ENCODE measurements at places on chromosomes 7 and 10.

GRCh38 chr10:48366261-48366660 lies 59.8 kb downstream of the MAPK8 start:
- DNase-seq: peak; percentile 19

DNA sequence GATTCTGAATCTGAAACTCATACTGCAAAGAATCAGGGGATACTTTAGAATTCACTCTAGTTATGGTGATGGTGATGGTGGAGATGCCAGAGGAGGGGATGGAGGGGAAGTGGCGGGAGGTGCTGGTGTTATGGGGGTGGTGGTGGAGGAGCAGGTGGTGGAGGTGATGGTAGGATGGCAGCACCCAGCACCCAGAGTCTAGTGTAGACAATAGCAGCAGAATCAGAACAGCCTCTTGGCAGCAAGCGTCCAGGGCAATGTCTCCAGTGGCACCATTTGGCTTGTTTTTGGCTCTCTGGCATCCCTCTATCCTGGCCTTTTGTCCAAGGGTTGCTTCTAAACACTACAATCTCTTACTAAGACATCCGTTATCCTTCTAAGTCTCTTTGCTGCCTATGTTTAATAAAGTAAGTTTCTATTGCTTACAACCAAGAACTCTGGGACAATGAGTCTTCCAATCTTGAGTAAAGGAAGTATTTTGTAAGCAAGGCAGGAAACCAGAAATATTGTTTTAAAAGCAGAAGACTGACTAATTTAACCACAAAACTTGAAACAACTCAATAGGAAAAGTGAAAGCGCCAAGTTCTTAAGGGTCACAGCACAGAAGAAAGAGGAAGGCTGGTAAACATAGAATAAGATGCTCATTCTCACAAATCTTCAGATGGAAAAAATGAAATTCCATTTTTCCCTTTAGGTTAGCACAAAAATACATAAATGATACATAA lies 42.4 kb upstream of the GDF10 start:
- DNase-seq: no peak

- no peak for DNase-seq
Measured at GRCh38 chr10:515674-516073, 173.8 kb downstream of the DIP2C start.

- DNase-seq: peak; percentile 71
Measured at GRCh38 chr10:128069351-128070051, 56.7 kb downstream of the MKI67 start.

DNA sequence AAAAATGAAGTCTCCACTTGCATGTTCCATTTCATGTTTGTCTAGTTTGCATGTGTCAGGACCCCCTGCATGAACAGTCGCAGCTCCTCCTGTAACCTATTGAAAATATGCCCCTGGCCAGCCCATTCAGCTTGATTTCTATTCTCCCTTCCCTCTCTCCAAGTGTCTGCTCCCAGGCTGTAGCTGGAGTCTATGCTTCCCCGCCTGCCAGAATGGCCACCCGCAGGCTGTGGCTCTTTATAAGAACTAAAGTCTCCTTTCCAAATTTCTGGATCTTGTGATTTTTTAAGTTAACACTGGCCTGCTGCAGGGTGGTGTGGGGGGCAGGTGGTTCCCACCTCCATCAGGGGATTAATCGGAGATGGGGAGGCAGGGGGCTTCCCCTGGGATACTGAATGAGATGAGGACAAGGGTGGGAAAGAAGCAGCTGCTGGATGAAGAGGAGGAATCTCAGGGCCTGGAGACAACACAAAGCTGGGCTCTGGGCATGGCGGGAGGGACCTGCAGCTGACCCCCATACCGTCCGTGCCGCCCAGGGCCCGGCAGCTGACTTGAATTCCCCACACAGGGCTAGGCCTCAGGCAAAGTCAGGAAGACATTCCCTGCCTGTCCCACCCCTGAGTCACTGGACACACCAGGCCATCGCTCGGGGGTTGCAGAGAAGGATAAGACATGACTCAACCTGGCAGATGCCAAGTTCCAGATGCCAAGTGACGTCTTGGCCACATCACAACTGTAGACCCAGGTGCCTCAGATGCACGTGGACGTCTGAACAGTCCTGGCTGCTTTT lies 399.5 kb upstream of the FOXK1 start:
- DNase-seq: no peak

DNA sequence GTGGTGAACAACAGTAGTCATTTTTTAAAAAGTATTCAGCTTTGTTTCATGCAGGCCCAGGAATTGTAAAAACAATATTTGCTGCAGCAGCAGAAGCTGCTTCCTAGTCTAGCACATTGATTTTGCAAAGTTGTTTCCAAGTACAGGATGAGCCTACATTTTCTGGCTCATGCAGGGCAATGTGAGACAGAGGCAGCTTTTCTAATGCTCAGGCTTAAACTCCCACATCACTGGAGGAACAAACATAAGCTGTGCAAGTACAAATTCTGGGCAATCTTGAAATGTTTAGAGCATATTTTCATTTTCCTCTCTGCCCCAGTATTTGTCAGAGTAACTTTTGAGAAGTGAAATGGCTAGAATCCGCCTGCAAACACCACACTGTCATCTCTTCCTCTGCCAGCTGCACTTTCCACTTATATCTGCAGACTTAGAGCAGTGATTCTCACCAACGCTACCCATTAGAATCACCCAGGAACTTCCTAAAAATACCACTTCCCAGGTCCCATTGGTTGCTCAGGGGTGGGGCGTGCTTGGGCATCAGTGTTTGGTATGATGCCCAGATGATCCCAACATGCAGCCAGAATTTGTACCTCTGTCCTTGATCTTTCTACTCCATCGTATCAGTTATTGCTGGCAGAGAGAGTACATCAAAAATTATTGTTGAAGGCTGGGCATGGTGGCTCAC lies 304.1 kb upstream of the LRGUK start:
- no peak for DNase-seq

- DNase-seq: no peak
Measured at GRCh38 chr7:137331378-137331777, 12.2 kb downstream of the PTN start.

DNA sequence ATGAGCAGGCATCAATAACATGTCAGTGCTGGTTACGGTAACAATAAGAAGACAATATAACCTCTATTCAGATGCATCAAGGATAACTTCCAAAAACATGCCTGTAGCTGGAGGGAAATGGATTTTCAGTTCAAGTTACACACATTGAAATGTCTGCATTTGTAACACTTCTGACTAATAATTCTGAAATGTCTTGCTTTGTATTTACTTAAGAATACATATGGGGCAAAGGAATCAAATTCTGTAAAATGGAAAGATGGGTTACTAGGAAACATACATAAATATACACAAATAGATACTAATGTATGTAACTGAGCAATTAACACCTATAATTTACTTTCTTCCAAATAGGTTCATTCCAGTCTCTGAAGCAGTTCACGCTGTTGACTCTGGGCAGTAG lies 18.6 kb upstream of the MTPN start:
- peak; percentile 19 for DNase-seq

- no peak for DNase-seq
Measured at GRCh38 chr7:159049266-159050025, 95.2 kb downstream of the VIPR2 start.

DNA sequence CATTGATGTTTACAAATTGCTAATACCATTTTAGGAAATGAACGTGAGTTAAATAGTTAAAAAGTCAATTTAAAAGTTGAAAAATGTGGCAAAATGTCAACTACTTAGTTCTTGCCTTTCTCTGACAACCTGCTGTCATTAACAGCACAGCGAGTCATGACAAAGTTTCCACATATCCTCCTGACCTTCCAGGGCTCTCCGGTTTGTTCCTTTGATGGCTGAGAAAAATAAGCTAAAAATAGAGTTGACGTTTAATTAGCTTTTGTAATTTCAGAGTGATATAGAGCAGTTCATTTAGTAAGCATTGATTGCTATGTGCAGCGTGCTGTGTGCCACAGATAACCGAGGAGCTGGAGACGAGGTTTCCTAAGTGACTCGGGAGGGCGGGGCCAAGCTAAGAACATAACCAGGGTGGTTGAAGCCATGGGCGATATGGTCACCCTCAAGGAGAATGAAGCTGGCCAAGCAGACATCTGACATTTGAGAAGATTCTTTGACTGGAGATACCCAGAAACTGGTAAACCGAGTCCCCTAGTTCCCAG lies 47.9 kb downstream of the OGDH start:
- DNase-seq: no peak

DNA sequence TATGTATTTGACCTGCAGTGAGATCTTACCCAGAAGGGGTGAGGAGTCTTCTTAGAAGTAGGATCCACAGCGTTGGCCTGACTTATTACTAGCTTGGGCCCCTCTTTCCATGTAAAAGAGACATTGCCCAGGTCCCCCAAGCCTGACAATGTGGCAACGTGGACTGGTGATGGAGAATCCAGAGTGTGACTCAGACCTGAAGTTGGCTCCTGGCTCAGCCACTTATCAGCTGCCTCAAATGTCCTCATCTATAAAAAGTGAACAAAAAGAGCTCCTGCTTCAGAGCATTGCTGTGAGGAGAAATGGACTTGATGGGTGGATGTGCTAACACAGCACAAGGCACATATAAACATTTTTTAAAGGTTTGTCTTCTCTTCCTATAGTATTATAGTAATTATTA lies 35.4 kb upstream of the TECTB start:
- DNase-seq: no peak

DNA sequence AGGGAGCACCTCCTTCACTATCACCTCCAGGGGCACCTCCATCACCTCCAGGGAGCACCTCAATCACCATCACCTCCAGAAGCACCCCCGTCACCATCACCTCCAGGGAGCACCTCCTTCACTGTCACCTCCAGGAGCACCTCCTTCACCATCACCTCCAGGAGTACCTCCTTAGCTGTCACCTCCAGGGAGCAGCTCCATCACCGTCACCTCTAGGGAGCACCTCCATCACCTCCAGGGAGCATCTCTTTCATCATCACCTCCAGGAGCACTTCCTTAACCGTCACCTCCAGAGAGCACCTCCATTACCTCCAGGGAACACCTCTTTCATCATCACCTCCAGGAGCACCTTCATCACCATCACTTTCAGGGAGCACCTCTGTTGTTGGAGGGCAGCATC lies 103.0 kb downstream of the DNAJB6 start:
- DNase-seq: no peak

GRCh38 chr10:78672918-78673317 lies 395.8 kb upstream of the ZMIZ1 start:
- peak; percentile 75 for DNase-seq

Measured in fibroblast of skin of abdomen (primary cell).